Activated CD8-positive, alpha-beta memory T cell treated with anti-CD3 and anti-CD28 coated beads, Interleukin-2, amount 10 ng/mL, durations not matched to agents 7 days and 5 days (primary cell): ENCODE measurements at places on chromosomes 2 and 18. TPM values are rescaled to one million over a fixed set of nuclear protein-coding genes. Genes with fewer than 3 reads are reported as not detected.

DNA sequence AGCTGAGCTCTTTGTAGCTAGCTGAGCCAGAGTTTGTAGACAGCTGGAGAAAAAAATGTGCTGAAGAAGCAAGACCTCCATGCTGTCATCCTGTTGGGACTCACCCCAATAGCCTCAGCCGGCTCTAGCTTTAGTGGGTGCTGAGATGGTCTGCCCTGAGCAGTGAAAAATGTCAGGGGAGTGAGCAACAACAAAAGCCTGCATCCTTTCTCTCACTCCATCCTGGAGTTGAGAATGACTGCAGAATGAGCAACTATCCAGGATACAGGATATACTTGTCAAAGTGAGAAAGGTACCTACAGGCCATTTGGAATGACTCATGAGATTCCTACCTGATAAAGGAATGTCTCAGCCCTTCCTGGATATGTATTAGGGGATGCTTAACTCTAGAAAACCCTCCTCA lies 146.1 kb upstream of the DLX2 start:
- no peak for DNase-seq

GRCh38 chr2:57878171-57878865 lies 168.3 kb upstream of the VRK2 start:
- no peak for DNase-seq

The CDCA7 gene
- 74.4 TPM for total RNA-seq

The BMPR2 gene
- total RNA-seq, result 8.8 TPM

The BOD1L2 gene
- total RNA-seq, result not detected
